ENCODE measurements at places on chromosomes 4 and X.

- DNase-seq: no peak
Observed at GRCh38 chr4:1208266-1208961, 36.0 kb upstream of the SPON2 start.

DNA sequence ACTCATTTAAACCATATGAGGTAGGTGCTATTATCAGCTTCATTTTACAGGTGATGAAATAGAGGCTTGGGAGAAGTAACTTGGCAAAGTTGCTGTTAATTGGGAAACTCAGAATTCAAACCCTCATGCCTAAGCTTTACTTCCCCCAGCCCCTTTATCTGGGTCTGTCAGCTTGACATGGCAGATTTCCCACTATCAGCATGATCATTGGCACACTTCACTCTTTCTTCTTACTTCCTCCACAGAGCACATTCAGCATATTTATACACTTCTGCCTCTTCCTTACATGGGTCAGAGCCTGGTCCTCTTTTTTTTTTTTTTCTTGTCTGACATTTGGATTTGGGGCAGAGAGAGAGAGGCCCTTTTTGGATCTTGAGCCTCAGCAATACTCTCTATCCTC lies 56.5 kb upstream of the ARX start:
- no peak for DNase-seq

DNA sequence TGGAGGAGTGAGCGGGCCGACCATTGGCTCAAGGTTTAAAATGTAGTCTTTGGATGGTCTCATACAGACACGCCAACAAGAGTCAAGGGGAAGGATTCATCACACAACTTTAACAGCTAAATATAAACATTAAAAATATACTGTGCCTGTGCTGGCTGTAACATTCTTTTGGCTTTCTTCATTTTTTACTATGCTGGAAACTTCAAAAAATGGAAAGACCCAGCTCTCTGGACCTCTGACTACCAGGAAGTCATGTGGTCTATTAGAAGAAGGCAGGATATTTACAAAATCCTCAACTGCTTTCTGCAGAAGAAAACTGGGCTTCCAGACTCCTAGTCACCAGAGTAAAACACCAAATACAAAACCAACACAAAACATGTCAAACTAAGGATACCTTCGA lies 49.8 kb upstream of the KLF3 start:
- DNase-seq: no peak

DNA sequence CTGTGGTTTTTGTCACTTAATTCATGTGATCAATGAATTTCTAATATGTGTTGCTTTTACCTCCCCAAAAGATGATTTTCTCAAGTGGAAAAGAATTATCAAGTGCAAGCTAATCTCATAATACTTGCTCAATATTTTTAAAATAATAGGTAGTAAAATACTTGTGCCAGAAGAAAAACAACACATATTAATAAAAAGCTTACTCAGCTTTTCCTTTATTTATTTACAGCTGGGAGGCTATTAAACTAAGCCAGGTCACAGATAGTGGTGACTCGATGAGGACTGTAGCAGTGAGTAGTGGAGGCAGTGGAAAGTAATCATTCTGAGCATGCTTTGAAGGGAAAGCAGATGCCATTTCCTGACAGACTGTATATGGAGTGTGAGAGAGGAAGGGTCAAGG lies 96.1 kb downstream of the PRDM5 start:
- DNase-seq: no peak

GRCh38 chr4:173192375-173193162 lies 24.0 kb downstream of the GALNT7 start:
- no peak for DNase-seq

DNA sequence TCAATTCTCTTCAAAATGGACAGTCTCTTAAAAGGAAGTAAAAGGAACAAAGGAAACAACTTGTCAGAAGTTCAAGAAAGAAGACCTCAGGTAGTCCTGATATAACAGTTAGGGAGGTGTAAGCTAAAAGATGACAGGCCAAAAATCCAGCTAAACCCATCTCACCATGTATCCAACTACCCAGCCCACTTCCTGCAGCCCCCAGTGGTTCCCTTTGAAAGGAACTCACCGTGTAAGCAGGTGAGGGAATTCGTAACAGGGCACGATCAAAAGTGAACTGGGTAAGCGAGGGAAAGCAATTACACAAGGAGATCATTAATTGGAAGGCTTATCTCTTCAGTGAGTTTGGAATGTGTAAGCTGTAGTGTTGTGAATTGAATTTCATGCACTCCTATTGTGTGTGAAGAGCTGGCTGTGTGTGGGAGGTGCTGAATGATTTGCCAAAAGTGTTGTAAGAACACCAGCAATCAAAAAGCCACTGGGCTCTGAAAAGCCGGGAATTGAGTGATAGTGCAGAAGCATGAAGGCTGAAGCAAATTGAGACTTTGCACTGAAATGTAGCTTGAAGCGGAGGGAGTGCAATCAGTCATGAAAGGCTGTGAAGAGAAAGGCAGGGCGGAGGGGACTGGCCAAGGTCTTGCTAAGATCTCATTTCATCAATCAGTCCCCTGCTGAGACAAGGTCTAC lies 914.2 kb upstream of the LCORL start:
- no peak for DNase-seq

GRCh38 chrX:106730401-106730800 lies 3.9 kb downstream of the RNF128 start:
- DNase-seq: no peak

- no peak for DNase-seq
Observed at GRCh38 chrX:50483283-50483682, 12.7 kb upstream of the DGKK start.

DNA sequence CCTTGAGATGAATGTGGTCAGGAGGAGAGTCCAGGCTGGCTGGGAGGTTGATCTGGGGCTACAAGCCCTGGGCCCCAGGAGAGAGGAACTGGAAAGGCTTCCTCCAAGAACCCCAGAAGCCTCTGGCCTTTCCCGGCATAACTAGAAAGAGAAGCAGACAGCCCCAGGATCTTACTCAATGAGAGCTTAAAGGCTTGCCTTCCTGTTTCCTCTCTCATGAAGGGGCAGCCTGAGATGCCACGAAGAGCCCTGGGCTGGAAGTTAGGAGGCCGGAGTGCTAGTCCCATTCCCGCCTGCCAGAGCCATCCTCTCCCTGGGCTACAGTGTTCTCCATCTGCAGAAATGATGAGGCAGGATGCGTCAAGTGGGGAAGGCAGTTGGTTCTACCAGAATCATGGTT lies 20.1 kb upstream of the XPNPEP2 start:
- DNase-seq: no peak

DNA sequence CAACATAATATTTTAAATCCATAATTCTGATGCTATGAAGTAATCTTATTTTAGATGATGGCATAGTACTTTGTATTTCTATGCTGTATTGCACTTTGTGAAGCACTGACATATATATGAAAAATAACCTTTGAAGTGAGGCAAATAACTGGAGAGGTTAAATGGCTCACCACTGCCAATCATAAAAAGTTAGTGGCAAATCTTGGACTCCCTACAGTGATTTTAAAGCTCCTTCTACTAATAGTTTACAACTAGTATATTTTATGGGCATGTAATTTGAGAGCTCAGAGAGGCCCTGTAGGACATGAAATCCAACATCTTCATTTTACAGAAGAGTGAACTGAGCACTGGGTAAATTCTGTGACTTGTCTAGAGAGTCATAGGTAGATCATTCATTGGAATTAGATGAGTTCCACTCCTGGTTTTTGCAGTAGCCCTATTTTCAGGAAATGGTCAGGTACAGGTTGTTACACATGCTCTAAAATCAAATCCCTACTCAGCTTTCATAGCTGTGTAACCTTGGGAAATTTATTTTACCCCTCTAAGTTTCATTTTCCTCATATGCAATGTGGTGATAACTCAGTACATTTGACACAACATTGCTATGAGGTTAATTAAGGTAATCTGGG lies 804 bp upstream of the GC start:
- DNase-seq: no peak

DNA sequence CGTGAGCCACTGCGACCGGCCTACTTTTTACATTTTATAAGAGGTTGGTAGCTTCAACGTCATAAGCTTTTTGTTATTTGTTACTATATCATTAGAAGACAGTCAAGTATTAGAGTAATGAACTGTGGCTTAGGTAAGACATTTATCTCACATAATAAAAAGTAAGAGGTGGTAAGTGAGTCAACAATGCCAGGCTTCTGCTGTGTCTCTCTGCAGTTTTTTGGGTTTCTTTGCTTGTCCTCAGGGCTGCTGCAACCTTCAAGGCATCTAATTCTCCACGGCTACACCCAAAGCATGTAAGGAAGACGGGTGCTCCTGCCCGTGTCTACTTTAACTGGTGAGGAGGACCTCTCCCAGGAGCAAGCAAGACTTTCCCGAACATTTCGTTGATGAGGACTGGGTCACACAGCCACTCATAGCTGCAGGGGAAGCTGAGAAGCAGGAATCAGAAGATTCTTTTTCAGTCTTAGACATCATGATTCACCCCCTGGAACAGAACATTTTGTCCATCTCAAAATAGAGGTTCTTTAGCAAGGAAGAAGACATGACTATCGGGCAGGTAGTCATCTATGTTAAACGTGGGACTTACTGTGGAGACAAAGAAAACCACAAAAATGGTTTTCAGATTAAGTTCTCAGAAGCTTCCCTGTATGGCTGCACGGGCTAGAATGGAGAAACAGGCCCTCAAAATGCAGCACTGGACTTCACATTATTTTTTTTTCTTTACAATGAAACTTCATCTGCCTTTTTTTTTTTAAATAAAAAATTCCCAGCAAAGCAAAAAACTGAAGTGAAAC lies 13.0 kb upstream of the RHOH start:
- no peak for DNase-seq

DNA sequence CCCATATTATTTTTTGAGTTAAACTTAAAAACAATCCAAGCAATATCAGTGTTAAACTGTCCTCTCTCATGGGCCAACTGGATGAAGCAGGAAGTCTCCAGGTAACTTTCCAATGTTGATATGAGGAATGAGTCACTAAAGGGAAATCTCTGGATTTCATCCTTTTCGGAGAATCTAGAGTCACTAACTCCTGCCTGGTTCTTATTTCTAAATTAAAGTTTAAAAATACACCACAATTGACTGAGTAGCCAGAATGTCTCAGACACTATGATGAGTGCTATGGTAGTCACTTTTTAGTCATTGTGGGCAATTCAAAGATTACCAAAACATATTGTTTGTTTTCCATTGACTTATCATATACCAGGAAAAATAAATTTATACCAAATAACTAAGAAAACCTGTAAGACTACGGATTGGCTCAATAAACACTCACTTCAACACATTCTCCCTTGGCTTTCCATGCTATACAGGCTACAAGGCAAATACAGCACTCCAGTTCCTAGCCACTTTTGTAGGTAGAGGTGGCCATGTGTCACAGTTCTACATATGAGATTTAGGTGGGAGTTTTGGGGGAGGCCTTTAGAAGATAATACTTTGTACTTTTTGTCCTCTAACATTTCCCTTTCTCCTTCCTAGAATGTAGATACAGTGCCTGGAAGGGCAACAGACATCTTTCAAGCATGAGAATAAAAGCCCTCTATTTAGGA lies 8.6 kb downstream of the SLC9B2 start:
- DNase-seq: no peak

- no peak for DNase-seq
Observed at GRCh38 chr4:176726803-176727202, 65.9 kb downstream of the VEGFC start.

GRCh38 chrX:109623997-109624396 lies 975 bp downstream of the KCNE5 start:
- DNase-seq: no peak

DNA sequence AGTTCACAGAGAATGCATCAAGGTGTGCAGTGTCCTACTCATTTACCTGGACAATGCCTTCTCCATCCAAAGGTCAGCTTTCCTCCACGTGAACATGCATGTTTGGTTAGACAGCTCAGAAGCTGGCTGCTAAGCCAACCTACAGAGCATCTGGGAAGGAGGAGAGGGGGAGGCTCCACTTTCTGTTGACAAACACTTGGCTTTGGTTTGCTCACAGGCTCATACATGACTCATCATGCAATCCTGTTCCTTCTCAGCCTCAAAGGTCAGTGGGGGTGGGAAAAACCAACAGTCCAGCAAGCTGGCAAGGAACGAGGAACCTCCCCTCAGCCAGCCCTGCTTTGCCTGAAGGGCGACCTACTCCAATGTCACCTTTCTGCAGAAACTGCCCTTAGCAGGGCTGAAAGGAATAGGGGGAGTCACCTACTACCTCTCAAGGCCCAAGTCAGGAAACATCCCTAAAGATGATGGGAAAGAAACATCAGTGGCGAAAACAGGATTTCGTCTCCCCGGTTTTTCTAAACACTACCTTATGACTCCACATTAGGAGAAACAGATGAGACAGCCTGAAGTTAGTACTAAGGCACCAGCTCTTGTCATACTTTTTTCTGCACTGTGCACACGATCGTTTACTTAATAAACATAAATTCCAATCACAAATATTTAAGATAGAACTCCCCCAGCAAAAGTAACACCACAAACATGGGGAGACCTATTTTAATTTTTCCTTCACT lies 37.9 kb downstream of the RELL1 start:
- DNase-seq: no peak

DNA sequence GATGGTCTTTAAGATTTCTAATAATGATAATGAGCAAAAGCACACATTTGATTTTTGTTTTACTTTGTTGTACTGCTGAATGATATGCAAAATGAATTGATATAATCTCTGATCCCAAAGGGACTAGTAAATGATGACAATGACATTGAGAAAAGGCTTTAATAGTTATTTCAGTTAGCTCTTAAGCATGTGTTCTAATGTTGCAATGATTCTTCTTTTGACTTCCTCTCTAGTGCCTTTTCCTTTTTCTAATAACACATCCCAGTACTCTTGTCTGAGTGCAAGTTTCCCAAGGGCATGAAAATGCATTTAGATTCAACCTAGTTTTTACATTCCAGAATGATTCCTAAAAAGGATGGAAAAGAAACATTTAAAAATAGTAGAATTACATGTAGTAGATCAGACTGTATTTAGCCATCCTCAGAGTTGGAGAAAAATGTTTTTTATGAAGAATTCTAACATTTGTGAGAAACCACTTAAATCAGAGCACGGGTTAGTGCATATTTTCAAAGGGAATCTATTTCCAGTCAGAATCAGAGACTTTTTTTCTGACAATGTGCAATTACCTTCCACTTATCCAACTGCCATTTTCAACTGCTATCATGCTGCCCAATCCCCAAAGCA lies 508.8 kb downstream of the C4orf33 start:
- DNase-seq: no peak

DNA sequence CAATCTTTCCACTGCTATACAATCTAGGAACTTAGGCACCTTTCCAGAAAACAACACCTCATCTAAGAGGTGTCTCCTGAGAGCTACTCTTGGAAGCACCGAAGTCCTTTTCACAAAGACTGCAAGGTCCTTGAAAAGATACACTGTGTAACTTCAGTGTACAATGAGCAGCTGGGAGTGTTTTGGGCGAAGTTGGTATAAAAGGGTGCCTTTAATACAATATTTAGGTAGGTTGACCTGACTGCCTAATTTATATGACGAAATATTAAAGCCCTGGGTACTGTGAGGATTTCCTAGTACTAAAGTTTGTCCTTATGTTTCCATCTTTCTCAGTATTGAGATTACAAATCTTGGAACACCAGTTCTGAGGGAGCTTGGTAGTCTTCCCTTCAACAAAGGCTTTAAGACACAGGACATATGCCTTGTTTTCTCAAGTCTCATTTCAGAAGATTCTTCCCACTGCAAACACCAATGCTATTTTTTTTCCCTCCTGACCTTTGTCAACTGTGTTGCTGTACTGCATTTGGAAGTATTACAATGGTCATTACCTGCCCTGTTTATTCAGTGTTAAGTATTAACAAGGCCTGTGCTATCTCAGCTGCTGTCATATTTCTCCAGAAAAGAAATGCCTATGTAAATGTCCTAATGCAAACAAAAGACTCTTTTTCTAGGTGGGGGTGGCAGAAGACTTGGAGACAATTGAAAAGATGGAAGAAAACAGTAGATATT lies 134.2 kb downstream of the MAML3 start:
- no peak for DNase-seq

Data from stimulated activated CD8-positive, alpha-beta memory T cell treated with anti-CD3 and anti-CD28 coated beads, Interleukin-4, amount 100 ng/mL, for 4 hours (primary cell).